Body of pancreas (tissue), 4 donors: ENCODE measurements at places on chromosomes 7 and 10.

GRCh38 chr7:34952822-34953221 lies 84.5 kb downstream of the DPY19L1 start:
- no peak overlapping the region for H3K4me3 ChIP-seq
- DNase-seq: no peak
- H3K36me3 ChIP-seq: no peaks in the 10 kb centered on the region
- no peaks in the 10 kb centered on the region for H3K4me1 ChIP-seq
- H3K27ac ChIP-seq: no peak overlapping the region

- H3K36me3 ChIP-seq: no peaks in the 10 kb centered on the region
- H3K27ac ChIP-seq: no peak overlapping the region
- peaks cover 11% of the 10 kb centered on the region for H3K4me1 ChIP-seq
- no peak overlapping the region for H3K4me3 ChIP-seq
These were observed 40.5 kb upstream of the HSPB1 start for GRCh38 chr7:76261931-76262330.

GRCh38 chr7:74025730-74026129 lies 2.2 kb upstream of the ELN start:
- H3K4me1 ChIP-seq: peaks cover 27% of the 10 kb centered on the region
- H3K4me3 ChIP-seq: no peak overlapping the region
- no peak overlapping the region for H3K27ac ChIP-seq
- H3K27me3 ChIP-seq: no peaks in the 10 kb centered on the region

DNA sequence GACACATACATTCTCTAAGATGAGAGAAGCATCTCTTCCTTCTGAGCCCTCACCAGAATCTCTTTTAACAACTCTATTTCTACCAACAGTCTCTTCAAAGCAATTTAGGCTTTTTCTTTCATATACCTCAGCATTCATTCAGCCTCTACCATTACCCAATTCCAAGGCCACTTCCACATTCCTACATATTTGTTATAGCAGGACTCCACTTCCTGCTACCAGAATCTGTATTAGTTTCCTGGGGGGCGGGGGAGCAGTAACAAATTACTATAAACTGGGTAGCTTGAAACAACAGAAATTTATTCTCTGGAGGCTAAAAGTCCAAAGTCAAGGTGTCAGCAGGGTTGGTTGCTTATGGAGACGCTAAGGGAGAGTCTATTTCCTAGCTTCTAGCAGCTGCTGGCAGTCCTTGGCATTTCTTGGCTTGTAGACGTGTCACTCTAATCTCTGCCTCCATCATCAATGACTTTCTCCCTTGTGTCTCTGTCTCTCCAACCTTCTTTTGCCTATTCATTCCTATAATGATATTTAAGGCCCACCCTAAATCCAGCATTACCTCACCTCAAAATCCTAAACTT lies 7.4 kb downstream of the PRPS1L1 start:
- no peaks in the 10 kb centered on the region for H3K27me3 ChIP-seq
- no peak overlapping the region for H3K4me3 ChIP-seq
- no peak overlapping the region for H3K27ac ChIP-seq

DNA sequence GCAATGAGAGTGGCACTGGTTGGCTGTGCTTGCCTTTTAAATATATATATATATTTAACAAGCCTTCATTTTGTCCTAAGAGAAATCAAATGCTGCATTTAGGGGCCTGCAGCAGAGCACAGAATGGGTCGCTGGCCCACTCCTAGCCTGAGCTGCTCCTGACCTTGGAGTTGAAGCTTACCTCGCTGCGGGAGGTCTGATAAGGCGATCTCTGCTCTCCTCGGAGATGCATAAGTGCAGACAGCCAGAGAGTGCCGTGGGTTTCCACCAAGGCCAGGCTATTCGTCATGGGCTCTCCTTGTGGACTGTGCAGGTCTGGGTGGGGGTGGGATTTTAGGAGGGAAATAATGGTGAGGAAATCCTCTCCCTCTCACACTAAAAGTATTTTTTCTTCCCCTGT lies 99.5 kb upstream of the IKZF1 start:
- H3K27me3 ChIP-seq: no peaks in the 10 kb centered on the region
- no peaks in the 10 kb centered on the region for H3K36me3 ChIP-seq
- H3K4me3 ChIP-seq: no peak overlapping the region
- no peaks in the 10 kb centered on the region for H3K4me1 ChIP-seq
- no peak for DNase-seq
- no peak overlapping the region for H3K27ac ChIP-seq

DNA sequence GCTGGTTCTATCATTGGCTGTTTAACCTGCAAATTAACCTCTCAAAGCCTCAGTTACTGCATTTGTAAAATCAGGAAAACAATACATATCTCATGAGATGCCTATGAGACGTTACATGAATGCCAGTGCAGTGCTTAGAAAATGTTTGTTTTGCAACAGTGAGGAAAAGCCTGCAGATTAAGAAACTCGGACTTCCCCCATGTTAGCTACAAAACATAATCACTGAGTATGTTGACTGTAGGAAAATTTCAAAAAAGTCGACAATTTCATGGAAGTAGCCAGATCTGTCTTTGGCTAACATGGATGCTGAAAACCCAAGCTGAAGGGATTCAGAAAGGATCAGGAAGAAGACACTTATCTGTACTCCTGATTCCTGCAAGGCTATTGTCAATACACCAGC lies 121.4 kb downstream of the TRIL start:
- no peaks in the 10 kb centered on the region for H3K36me3 ChIP-seq
- H3K27me3 ChIP-seq: no peaks in the 10 kb centered on the region
- H3K27ac ChIP-seq: no peak overlapping the region
- no peak for DNase-seq
- H3K4me1 ChIP-seq: no peaks in the 10 kb centered on the region
- no peak overlapping the region for H3K4me3 ChIP-seq

- H3K36me3 ChIP-seq: no peaks in the 10 kb centered on the region
- H3K27ac ChIP-seq: no peak overlapping the region
- H3K4me3 ChIP-seq: no peak overlapping the region
- no peaks in the 10 kb centered on the region for H3K4me1 ChIP-seq
These were observed 749.2 kb upstream of the PCDH15 start for GRCh38 chr10:55550236-55550635.
